Lower lobe of right lung (tissue), 2 donors: ENCODE measurements at places on chromosomes 1 and 21. TPM values are rescaled to one million over a fixed set of nuclear protein-coding genes. Genes with fewer than 3 reads are reported as not detected.

- H3K27me3 ChIP-seq, result no peaks in the 10 kb centered on the region
- H3K4me3 ChIP-seq, result no peak overlapping the region
- no peak for DNase-seq
- H3K27ac ChIP-seq, result no peak overlapping the region
These were observed 576.9 kb upstream of the B3GALT2 start for GRCh38 chr1:193763266-193763665.

- H3K36me3 ChIP-seq, result peaks cover 18% of the 10 kb centered on the region
- H3K27me3 ChIP-seq, result no peaks in the 10 kb centered on the region
- no peak overlapping the region for H3K4me3 ChIP-seq
- no peak for DNase-seq
- H3K4me1 ChIP-seq, result no peaks in the 10 kb centered on the region
- no peak overlapping the region for H3K27ac ChIP-seq
These were observed 7.8 kb downstream of the PLOD1 start for GRCh38 chr1:11942280-11942679.

The CFAP298 gene
- total RNA-seq, result 35.7 TPM

- H3K27ac ChIP-seq, result no peak overlapping the region
- H3K4me1 ChIP-seq, result no peaks in the 10 kb centered on the region
- no peaks in the 10 kb centered on the region for H3K27me3 ChIP-seq
- DNase-seq, result no peak
- no peak overlapping the region for H3K4me3 ChIP-seq
These were observed 9.2 kb downstream of the ADCY10 start for GRCh38 chr1:167904652-167905130.

DNA sequence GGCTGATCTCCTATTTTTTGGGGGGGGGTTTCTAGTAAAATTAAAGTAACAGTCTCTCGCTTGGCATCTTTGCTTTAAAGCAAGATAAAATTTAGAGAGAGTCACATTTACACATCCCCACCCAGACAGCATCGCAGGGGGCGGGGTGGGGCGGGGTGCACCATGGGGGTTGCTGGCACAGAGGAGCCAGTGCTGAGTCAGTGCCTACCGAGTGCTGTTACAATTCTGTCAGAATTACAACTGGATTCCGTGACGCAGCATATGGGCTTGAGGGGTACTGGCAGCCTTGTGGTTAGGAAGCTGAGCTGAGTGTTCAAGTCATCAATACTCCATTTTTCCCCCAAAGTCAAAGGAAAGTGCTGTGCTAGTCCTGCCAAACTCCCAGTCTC is 175.9 kb downstream of the PRDM16 start:
- no peak for DNase-seq
- peaks cover 24% of the 10 kb centered on the region for H3K27me3 ChIP-seq
- no peak overlapping the region for H3K4me3 ChIP-seq
- H3K4me1 ChIP-seq, result peaks cover 13% of the 10 kb centered on the region

DNA sequence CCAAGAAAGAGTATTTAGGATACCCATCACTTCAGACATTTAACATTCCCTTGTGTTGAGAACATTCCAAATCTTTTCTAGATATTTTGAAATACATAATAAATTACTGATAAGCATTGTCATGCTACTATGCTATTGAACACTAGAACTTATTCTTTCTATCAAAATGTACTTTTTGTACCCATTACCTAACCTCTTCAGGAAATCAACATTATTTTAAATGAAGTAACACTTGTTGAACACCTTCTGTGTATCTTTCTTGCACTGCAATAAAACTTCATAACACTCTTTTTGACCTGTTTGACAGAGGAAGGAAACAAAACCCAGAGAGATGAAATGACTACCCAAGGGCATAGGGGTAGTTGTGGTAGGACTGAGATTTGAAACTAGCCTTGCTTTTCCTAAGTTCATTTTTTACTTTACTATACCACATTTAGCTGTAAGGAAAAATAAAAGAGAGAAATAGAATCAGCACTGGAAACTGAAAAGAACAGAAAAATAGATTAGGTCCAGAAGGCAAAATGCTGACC is 99.4 kb downstream of the UCHL5 start:
- no peaks in the 10 kb centered on the region for H3K4me1 ChIP-seq
- H3K27ac ChIP-seq, result no peak overlapping the region
- no peaks in the 10 kb centered on the region for H3K36me3 ChIP-seq
- H3K4me3 ChIP-seq, result no peak overlapping the region

DNA sequence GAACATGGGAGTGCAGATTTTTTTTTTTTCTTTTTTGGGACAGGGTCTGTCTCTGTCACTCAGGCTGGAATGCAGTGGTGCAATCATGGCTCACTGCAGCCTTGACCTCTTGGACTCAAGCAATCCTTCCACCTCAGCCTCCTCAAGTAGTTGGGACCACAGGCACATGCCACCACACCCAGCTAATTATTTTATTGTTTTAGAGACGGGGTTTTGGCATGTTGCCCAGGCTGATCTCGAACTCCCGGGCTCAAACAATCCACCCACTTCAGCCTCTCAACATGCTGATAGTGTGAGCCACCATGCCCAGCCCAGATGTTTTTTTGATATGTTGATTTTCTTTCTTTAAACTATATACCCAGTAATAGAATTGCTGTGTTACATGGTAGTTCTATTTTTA is 57.7 kb downstream of the RGSL1 start:
- H3K4me3 ChIP-seq, result no peak overlapping the region
- H3K27me3 ChIP-seq, result no peaks in the 10 kb centered on the region
- DNase-seq, result peak; percentile 61
- no peak overlapping the region for H3K27ac ChIP-seq
- H3K4me1 ChIP-seq, result no peaks in the 10 kb centered on the region
- H3K36me3 ChIP-seq, result no peaks in the 10 kb centered on the region

The RNU1-2 gene
- total RNA-seq, result 6,803 TPM

- no peaks in the 10 kb centered on the region for H3K36me3 ChIP-seq
- no peaks in the 10 kb centered on the region for H3K27me3 ChIP-seq
- no peaks in the 10 kb centered on the region for H3K4me1 ChIP-seq
- no peak overlapping the region for H3K4me3 ChIP-seq
- no peak for DNase-seq
These were observed 29.5 kb downstream of the BRINP2 start for GRCh38 chr1:177200290-177200689.

DNA sequence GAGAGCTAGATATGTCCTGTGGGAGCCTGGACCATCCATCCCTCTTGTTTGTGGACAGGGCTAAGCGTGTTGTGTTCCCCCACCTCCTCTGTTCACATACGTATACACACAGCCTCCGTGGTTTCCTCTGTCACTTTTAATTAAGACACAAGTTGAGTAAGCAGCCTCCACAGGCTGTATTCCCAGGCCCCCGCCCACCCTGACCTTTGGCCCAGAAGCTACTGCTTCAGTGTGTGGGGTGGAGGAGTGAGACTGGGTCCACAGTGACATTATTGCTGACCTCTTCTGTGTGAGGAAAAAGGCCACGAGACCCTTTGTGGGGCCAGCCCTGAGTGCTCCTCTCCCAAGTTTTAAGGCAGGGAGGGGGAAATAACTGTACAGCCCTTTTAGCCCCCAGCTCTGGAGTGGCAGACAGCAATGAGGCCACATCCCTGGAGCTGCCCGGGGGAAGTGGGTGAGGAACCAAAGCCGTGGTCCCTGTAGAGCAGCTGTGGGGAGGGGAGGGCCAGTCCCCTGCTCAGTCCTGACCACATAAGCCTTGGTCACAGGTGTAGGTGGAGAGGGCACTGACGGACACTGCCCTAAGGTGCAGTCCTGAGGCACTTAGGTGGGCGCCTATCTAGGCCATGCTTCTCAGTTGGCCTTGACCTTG is 4.4 kb downstream of the ELOVL1 start:
- H3K4me1 ChIP-seq, result peaks cover 22% of the 10 kb centered on the region
- H3K36me3 ChIP-seq, result peaks cover 51% of the 10 kb centered on the region
- no peaks in the 10 kb centered on the region for H3K27me3 ChIP-seq
- H3K27ac ChIP-seq, result no peak overlapping the region
- no peak for DNase-seq
